AG04449 (cell line): ENCODE measurements at places on chromosomes 1 and 21.
A peak's percentile ranks its signal among the peaks of the same experiment; 100 is the strongest.

- no peak for DNase-seq
Observed at GRCh38 chr1:27005166-27005530, 7.5 kb downstream of the TENT5B start.

- DNase-seq, result peak; percentile 58
Observed at GRCh38 chr1:106536741-106537140, 519.7 kb upstream of the PRMT6 start.

DNA sequence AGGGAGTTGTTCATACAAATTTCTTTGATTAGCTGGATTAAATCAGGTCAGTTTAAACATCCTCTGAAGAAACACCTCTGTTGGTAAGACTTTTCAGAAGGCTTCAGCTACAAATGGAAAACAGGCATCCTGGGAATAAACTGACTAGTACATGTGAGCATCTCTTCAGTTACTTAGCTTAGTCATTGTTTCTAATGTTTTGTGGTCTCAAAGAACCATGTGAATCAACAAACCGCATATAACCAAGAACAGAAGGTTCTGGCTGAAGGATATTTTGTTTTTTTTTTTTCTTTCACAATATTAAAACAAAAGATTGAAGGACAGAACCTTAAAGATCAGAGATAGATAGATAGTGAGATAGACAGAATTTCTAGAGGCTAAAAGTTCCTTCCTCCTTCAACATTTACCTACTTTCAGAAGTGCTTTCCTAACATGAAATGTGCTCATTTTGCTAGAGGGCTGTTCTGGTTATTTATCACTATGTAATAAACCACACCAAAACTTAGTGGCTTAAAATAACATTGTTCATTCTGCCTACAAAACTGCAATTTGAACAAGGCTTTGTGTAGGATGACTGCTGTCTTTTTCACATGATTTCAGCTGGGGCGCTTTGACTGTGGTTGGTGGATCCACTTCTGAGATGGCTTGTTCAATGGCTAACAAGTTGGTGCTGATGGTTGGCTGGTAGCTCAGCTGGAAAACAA lies 119.8 kb upstream of the PTGFR start:
- no peak for DNase-seq

GRCh38 chr21:41847066-41847804 lies 31.9 kb downstream of the PRDM15 start:
- DNase-seq, result no peak

DNA sequence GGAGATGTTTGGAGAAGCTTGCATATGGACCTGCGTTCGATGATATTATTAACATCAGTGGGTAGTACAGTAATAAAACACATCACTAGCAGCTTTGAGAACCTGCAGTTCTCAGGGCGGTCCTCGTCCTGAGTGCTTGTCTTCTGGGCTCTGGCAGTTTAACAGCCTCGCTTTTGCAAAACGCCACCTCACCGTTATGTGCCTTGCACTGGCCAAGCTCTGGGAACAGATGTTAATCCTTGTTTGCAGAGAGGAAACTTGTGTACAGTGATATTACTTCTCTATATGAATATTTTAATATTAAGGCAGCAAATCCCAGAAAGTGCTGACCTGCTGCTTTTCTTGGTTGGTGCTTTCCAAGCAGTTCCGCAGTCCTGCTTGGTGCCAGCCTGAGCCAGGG lies 167.4 kb upstream of the TMEM51 start:
- no peak for DNase-seq

GRCh38 chr1:14017531-14017961 lies 317.6 kb downstream of the PRDM2 start:
- DNase-seq, result no peak

- no peak for DNase-seq
Observed at GRCh38 chr21:32930673-32931072, 95.1 kb upstream of the OLIG2 start.

- DNase-seq, result no peak
Observed at GRCh38 chr1:1033009-1033587, 13.2 kb downstream of the AGRN start.

GRCh38 chr1:143720087-143721023 lies 251.4 kb downstream of the FAM72C start:
- DNase-seq, result no peak

GRCh38 chr21:26835714-26836265 lies 9.4 kb downstream of the ADAMTS1 start:
- DNase-seq, result no peak

DNA sequence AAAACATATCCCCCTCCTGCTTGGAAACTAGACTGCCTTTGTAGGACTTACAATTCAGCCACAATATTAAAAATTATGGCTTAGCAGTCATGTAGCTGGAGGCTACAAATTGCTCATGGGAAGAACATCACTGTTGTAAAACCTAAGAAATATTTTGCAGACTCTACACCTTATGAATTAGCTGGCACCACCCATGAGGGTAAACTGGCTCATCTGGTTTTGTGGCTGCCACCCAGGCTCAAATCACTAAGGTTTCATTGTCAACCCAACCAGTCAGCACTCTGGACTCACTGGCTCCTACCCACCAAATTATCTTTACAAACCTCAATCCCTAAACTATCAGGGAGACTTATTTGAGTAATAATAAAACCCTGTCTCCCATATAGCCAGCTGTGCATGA lies 100.7 kb upstream of the OLFM3 start:
- DNase-seq, result no peak

- DNase-seq, result no peak
Observed at GRCh38 chr1:119797606-119798005, 13.7 kb downstream of the REG4 start.

- no peak for DNase-seq
Observed at GRCh38 chr1:20936216-20936615, 149.1 kb upstream of the HP1BP3 start.

DNA sequence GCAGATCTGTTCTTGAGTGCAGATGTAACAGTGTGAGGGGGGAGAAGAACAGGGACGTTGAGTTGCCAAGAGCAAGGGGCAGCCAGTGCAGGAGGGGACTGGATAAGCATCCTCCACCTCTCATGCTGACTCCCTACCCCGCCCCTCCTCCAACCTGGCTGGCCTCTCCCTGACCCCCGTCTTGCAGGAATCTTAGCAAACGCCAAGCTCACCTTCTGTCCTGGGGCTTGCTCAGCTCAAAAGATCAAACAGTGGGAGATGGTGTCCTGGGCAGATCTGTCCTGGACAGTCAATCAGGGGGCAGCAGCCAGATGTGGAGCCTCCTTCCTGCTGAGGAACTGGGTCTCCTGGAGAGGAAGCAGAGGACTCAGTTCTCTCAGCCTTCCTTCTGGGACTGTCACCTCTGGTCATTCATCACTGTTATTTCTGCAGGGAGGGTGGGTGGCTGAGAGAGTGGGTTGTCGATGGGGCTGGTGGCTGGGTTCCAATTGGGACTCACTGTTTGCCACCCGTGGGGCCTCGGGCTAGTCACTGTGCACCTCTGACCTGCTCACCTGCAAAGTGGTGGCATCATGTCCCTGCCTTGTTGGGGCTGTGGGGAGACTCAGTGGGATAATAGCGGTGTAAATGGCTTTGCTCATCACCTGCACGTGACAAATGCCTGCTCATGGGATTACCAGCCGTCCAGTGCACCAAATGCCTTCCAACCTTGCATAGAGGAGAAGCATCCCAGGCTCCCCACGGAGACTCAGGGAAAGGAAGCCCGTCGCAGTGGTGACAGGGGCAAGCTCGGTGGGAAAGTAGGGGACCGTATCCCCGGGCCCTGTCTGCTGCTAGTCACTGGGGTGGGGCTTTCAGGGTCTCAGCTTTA lies 154.4 kb downstream of the PTPRU start:
- no peak for DNase-seq

DNA sequence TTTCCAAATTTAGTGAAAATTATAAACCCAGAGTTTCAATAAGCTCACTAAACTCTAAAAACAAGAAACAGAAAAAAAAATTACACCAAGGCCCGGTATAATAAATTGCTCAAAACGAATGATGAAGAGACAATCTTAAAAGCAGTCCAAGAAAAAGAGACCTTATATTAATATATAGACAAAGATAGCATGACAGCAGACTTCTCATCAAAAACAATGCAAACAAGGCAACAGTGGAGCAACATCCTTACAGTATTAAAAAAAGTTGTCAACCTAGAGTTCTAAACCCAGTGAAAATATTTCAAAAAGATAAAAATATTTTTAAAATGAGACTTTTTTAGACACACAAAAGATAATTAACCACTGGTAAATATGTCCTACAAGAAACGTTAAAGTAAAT lies 46.7 kb downstream of the KIFAP3 start:
- no peak for DNase-seq

DNA sequence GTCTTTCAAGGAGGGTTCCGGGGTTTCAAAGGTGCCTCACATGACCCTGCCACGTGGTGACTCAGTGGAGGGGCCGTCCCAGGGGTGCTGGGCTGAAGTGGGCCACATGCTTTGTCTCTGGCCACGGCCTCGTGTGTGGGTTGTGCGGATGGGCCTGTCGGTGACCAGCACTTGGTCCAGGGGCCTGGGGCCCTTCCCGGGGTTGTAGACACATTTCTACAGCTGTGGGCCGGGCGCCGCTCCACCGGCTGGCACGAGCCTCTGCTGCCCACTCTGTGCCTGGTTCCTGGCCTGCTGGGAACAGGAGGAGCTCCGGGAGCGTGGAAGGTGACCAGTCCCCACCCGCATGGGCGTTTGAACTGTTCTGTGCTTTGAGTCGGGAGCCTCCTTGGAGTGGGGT lies 75.4 kb upstream of the TTC34 start:
- DNase-seq, result no peak

DNA sequence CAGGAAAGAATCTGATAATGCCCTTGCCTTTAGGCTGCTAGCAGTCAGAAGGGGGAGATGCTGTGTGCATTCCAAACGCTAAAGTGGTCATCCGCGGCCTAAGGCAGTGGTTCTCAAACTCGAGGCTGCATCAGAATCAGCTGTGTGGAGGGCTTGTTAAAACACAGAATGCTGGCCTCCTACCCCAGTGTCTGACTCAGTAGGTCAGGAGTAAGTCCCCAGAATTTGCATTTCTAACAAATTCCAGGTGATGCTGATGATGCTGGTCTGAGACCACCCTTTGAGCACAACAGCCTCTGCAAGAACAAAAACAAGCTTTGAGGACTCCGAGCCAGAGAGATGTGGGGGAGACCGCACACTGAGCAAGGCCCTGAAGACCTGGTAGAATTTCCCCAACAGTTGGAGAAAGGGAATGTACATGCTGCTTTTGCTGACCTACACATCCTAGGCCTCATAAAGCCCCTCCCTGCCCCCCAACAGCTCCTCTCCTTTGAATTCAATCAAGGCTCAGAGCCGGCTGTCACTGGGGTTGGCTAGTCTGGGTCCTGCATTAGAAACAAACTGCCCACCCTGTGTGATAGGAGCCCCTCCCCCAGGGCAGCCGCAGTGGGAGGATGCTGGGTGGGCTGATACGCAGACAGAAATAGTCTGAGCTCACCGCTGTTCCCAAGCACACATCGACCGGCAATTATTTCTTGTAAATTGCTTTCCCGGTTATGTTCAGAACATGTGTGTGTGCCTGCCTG lies 27.1 kb downstream of the SHISAL2A start:
- DNase-seq, result no peak

- no peak for DNase-seq
Observed at GRCh38 chr1:18764362-18764761, 95.1 kb downstream of the TAS1R2 start.

- DNase-seq, result no peak
Observed at GRCh38 chr1:14996133-14997050, 157.2 kb upstream of the TMEM51 start.

- no peak for DNase-seq
Observed at GRCh38 chr1:14098294-14098913, 398.4 kb downstream of the PRDM2 start.

- DNase-seq, result no peak
Observed at GRCh38 chr1:81208441-81208840, 592.3 kb upstream of the ADGRL2 start.
